ENCODE measurements at places on chromosomes 16 and 17.
A peak's percentile ranks its signal among the peaks of the same experiment; 100 is the strongest.

GRCh38 chr16:83068686-83069085 lies 441.9 kb downstream of the CDH13 start:
- peak; percentile 26 for DNase-seq

GRCh38 chr17:55661256-55661758 lies 61.4 kb downstream of the TMEM100 start:
- DNase-seq: no peak

DNA sequence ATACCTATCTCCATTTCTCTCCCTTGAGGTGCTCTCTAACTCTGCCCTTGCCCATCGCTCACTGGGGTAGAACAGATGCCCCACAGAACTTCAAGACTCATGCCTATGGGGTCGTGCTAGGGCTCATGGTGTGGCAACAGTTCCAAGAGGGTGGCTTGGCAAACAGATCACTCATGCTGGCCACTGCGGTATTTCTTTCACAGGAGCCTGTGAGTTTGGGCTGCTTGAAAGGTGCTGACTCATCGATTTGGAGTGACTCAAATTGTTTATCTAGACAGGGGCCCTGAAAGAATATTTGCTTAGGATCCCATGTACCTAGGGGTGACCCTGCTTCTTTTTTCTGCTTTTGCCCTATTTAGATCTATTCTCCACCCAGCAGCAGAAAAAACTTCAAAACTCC lies 69.9 kb downstream of the IRX5 start:
- no peak for DNase-seq

DNA sequence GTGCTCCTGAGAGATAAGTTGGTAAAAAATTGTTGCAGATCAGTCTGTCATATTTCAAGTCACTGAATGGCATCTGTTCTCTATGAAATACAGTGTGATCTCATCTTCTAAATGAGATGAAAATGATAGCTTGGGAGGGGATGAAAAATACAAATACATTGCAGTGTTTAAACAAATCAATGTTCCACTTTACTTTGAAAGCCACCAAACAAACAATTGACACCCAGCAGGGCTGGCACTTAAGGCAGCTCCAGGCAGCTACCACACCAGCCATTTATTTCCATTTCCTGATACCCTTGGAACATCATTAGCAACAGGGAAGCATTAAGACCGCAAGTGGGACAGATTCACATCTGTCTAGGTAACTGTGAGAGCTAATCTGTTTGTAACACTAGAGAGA lies 827.6 kb upstream of the KIF2B start:
- no peak for DNase-seq

- DNase-seq: no peak
Measured at GRCh38 chr17:4040784-4041183, 76.5 kb upstream of the ATP2A3 start.

DNA sequence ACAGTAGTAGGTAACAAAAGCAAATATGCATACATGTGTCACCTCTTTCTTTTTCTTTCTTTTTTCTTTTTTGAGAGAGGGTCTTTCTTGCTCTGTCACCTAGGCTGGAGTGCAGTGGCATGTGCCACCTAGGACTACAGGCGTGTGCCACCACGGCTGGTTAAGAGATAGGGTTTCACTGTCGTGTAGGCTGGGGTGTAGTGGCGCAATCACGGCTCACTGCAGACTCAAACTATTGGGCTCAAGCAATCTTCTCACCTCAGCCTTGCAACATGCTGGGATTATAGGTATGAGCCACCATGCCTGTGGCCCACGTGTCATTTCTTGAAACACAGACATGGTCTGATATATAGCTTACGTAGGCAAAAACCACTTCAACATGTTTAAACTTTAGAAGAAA lies 397.7 kb upstream of the PMFBP1 start:
- DNase-seq: no peak

GRCh38 chr16:11138022-11138768 lies 117.8 kb downstream of the SOCS1 start:
- no peak for DNase-seq

DNA sequence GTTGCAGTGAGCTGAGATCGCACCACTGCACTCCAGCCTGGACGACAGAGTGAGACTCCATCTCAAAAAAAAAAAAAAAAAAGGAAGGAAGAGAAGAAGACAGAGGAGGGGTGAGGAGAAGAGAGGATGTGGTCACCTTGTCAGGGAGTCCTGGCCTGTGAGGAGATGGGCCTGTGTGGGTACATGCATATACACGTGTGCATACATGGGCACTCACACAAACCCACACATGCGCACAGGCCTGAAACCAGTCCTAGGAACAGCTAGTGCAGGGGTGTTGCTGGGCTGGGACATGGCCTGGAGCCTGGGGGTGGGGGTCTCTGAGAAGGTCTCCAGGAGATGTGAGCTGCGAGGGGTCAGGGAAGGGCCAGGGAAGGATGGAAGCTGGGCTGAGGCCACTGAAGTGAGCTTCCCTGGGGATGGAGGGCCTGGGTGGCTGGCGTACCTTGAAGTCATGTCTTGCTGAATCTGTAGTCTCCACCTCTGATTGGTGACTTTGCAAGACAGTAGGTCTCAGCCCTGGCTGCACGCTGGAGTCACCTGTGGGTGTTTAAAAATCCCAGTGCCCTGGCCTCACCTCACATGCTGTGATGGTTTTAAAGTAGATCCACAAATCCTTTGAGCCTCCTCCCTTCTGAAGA lies 72.4 kb downstream of the MRM1 start:
- no peak for DNase-seq

DNA sequence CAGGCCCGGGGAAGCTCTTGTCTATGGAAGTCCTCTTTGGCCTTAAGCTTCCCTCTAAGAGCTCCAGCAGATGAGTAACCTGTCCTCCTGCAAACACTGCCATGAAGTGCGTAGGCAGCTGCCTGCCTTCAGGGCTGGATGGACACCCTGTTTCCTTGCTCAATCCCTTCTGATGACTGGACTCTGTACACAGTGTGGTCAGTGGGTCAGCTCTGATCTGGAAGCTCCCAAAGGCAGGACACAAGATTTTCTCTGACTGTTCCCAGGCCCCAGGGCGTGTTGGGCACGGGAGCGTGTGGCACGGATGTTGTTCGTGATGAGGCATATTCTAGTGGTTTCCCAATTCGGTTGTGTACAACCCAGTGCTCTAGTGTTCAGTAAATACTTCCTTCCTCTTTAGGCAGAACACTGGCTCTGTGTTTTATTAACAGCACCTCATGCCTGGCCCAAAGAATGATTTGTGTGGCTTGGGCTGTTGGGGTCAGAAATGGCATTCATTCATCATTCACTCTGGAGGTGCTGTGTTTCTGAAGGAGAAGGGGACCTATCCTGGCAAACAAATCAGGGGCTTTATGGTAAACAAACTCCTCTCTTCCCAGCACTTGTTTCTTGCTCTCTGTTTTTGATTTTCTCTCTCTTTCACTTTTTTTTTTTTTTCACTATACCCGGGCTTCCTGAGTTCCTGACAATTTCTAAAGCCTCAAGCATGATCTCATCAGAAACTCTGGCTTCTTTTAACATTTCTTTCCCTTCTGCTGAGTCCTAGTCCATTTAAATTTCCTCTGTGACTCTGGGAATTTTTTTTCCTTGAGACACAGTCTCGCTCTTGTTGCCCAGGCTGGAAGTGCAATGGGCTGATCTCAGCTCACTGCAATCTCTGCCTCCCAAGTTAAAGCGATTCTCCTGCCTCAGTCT lies 12.0 kb upstream of the RNF157 start:
- DNase-seq: peak; percentile 99
